LNCaP clone FGC (cell line): ENCODE measurements at places on chromosomes 5 and 9.

- no peak for DNase-seq
These were observed 153.9 kb upstream of the MEF2C start for GRCh38 chr5:89036704-89037489.

DNA sequence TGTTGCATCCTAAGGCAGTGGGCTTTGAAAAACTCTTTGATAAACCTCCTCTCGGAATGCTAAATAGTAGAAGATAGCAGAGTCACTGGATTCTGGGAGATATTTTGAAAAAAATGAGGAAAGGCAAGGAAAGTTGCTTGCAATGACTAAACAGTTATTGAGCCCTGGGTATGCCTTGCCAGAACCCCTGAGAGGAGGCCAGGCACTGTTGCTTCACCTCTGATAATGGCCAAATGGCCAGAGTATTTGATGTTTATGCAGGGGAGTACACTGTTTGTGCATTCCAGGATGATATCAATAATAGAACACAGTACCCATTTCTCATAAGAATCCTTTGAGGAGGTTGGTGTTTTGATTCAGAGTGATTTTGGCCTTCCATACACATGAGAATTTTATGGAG is 935.1 kb upstream of the WWC1 start:
- no peak for DNase-seq

DNA sequence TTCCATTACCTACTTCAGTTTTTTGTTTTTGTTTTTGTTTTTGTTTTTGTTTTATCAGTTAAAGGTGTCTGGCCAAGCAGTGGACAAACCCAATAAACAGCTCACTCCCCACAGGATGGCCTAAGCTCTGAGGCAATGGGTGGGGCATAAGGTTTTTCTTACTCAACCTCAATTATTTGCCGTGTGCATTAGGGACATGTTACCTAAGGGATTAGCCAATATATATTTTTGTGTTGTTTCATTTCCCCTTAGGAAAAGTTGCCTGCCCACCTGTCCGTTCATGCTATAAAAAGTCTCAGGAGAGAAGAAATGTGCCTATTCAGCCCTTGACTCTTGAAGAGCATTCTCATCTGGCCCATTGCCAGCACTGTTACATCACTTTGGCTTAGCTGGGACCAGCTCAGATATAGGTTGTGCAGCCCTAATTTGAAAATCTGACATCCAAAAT is 7.3 kb downstream of the SH3RF2 start:
- no peak for DNase-seq

GRCh38 chr5:173634465-173634983 is 18.1 kb upstream of the BOD1 start:
- DNase-seq = no peak

DNA sequence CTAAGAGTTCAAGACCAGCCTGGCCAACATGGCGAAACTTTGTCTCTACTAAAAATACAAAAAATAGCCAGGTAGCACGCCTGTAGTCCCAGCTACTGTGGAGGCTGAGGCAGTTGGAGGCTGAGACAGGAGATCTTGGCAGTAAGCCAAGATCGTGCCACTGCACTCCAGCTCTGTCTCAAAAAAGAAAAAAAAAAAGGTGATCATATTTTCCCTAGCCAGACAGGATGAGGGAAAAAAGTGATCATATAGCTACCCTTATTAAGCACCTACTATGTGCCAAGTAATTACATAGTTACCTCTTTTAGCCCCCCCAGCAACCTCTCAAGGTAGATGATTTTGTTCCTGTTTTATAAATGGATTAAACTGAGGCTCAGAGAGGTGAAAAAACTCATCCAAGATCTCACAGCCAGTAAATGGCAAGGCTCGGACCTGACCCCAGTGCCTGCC is 18.1 kb upstream of the RPL26L1 start:
- no peak for DNase-seq

- no peak for DNase-seq
These were observed 24.8 kb upstream of the IER5L start for GRCh38 chr9:129202613-129203555.

DNA sequence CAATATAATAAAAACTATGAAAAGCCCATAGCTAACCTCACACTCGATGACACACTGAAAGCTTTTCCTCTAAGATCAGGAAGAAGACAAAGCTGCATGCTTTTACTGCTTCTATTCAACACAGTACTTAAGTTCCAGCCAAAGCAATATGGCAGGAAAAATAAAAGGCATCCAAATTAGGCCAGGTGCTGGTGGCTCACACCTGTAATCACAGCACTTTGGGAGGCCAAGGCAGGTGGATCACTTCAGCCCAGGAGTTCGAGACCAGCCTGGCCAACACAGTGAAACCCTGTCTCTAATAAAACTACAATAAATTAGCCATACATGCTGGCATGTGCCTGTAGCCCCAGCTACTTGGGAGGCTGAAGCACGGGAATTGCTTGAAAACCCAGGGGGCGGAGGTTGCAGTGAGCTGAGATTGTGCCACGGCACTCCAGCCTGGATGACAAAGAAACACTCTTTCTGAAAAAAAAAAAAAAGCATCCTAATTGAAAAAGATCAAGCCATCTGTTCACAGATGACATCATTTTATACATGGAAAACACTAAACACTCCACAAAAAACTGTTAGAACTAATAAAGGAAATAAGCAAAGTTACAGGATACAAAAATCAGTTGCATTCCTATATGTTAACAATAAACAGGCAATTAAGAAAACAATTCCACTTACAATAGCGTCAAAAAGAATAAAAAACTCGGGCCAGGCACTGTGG is 17.9 kb downstream of the ZFR start:
- no peak for DNase-seq

GRCh38 chr5:172162323-172162986 is 25.6 kb downstream of the STK10 start:
- DNase-seq = no peak

DNA sequence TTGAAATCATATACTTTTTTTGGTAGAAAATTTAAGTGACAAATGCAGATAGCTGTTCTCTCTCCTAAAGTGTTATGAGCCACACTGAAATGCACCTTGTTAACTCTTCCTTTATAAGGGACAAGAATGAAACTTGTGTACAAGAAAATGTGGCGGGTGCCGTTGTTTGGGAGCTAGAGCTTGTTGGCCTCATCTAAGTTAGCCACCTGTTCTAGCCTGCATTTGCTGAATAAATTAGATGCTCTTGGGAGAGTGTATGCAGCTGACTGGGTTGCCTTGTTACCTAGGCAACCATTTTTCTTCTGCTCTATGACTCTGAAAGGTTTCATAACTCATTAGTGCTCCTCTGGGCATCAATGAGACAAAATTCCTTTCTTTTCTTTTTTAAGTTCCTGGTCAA is 174.3 kb downstream of the TAF11L14 start:
- no peak for DNase-seq

DNA sequence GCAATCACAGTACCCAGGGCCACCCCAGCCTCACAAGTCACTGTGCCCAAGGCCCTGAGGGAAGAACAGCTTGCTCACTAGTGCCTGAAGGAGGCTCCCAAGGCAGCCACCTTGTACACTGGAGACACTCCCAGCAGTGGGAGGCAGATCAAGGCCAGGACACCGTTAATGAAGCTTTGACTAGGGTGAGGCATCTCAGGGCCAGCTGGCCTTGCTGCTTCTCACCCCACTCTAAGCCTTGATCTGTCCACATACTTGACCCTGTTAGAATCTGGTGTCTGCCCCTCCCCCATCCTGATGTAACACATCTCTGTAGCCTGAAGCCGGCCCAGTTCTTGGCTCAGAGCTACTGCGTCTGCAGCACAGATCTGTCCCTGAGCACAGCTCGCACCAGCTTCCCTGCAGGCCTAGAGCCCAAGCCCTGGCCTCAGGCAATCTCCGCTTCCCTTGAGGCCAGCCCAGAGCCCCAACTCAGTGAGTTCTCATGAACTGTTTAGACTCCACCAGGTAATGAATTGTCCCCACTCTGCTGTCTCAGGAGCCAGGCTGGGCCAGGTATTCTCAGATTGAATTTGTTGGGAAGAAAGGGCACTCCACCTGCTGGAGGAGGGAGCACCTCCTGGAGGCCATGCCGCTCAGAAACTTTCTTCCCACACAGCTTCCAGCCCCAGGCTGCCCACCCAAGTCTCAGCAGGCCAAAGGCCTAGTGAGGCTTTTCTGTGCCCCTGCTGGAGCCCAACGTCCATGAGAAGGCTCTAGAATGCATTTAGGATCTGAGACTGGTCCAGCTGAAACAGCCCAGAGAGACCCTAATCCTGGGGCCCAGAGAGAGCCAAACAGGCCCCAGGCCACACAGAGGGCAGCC is 13.4 kb upstream of the JADE2 start:
- DNase-seq = no peak

DNA sequence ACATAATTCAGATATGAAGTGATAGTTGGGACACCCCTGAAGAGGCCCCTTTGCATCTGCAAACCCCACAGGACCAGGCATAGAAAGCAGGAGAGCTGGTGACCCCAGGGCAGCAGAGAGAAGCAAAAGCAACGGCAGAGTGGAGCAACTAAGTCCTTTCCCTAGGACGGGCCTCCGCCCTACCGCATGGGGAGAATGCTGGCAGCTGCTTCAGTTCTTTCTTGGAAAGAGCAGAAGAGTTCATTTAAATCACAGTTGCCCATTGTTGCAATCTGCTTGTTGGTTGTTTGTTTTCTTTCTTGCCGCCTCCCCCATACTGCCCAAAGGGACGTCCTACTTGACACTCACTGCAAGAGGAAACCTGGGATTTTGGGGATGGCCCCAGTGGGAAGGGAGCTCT is 126.2 kb downstream of the ADAMTS16 start:
- no peak for DNase-seq

- DNase-seq = no peak
These were observed 19.2 kb upstream of the POMT1 start for GRCh38 chr9:131483319-131484050.

DNA sequence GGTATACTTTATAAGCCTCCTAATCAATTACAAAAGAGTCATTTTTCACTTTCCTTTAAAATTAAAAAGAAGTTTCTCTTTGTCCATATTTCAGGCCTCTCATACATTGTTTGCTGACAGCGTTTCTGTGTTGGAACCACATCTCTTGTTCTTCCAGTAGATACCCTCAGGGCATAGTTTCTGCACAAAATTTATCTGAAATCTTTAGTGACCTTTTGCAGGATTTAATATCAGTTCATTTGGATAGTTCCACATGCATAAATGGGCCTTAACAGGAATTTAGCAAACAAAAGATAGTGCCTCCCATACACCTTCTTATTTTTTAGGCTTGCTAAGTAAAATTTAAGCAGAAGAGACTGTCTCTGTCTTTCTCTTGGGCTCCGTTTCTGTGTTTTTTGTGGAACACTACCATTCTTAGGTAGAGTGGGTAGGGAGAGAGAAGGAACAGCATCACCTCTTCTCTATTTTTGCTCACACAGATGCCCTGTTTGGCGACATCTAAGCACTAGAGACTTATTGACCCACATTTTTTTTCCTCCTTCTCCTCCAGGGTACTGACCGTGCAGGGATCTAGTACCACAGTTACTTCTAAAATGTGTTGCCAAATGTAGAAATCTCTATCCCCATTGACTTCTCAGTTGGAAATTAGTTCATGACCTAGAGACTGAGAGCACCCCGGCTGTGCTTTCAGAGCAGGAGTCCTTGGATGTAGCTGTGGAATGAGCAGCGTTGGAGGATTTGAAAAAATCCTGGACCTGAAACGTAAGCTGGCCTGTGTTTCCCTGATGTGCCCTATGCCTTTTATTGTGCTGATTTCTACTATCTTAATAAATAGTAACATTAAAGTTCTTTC is 22.1 kb downstream of the ARHGAP26 start:
- DNase-seq = no peak

GRCh38 chr5:32831624-32832023 is 120.5 kb downstream of the NPR3 start:
- DNase-seq = peak; percentile 33

DNA sequence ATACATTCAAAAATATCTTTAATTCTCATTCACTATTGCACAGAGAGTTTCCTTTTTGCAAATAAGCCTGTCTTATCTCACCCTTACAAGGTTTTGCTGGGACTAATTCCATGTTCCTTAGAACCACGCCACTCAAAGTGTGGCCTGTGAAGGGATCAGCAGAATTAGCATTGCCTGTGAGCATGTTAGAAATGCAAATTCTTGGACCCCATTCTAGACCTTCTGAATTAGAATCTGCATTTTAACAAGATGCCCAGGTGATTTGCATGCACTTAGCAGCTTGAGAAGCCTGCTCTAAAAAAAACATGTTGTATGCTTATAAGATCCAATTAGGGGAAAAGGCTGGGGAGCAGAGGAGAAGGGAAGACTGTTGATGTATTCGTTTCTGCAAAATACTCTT is 460.0 kb downstream of the NTRK2 start:
- no peak for DNase-seq
